ENCODE measurements at places on chromosomes 16 and 17.

DNA sequence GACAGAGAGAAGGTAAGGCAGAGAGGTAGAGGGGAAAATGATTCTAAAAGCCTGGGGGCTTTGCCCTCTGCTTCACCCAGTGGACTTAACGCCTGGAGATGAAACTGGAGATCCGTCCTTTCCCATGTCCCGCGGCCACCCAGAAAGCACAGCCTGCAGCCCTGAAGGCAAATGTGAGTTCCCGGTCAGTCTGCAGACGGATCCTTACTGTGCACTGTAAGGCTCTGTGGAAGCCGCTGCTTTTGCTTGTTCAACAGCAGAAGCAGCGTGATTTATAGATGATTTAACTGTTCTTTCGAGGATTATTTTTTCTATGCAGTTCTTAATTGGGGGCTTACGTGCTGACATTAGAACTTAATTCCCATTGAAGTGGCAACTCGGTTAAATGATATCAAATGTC, 290.4 kb downstream of the FOXL1 start:
- no peak for DNase-seq

DNA sequence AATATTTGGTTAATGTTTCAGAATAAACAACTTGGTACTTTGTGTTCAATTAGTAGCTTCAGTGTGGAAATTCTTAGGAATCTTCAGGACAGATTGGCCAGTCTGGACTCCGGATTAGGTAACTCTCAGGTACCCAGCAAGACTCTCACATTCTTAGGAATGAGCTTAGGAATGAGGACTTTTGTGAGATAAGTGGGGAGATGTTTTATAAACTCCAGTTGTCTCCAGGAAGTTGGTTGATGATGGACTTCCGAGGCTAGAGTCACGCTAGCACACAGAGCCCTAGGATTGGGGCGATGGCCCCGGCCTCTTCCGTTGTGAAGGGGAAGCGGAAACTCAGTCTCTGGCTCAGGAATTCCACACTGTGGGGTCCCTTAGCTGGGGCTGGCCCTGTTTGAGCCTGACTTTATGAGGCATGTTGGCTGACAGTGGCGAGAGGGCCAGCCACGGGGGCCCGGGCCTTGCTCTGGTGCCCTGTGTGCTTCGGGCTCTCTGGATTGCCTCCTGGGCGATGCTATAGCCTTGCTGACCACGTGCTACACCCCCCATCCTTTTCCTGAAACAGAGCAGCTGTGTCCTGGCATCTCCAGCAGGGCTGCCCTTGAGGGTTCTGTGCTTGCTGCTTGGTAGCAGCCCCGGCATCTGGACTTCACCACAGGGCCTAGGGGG, 32.4 kb downstream of the RAB11FIP3 start:
- DNase-seq: no peak

DNA sequence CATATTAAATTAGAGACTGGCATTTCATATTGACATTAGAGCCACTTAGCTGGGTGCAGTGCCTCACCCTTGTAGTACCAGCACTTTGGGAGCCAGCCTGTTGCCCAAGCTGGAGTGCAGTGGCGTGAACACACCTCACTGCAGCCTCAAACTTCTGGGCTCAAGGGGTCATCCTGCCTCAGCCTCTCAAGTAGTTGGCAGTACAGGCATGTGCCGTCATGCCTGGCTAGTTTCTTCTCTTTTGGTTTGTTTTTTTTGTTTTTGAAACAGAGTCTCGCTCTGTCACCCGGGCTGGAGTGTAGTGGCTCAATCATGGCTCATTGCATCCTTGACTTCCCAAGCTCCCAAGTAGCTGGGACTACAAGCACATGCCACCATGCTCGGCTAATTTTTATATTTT, 8.7 kb downstream of the PPM1E start:
- DNase-seq: no peak

GRCh38 chr17:60857556-60858080, 180.0 kb downstream of the BCAS3 start:
- no peak for DNase-seq

DNA sequence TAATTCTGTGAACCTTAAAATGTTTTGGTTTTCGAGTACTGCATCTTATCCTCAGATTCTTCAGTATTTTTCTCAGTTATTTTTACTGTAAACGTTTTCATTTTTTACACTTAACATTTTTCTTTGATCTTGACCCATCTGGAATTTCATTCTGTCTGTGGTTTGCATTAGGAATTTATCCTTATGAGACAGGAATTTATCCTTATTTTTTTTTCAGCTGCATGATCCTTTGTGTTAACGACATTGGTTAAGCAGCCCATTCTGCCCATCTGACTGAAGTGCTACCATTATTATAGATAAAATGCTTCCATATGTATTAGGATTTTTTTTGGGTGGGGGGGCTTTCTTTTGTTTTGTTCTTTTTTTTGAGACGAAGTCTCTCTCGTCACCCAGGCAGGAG, 41.0 kb downstream of the SNX29 start:
- no peak for DNase-seq
